ENCODE measurements at places on chromosomes 5 and 9.

DNA sequence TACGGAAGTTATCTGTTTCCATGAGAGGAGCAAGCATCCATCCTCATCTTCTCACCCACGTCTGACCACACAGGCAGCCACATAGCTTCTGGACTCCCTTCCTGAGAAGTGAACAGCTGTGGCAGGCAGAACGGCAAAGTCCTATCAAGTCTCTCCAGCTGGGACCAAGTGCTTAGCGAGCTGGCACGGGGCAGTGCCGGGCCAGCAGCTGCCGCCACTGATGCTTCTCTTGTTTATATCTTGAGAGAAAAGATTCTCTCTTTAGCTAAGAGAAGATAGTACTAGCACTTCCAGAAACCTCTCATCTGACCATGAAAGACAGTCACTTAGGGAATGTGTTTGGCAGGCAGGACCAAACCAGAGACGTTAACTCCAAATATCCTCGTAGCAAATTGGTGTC is 37.2 kb downstream of the PLAC8L1 start:
- DNase-seq = no peak

DNA sequence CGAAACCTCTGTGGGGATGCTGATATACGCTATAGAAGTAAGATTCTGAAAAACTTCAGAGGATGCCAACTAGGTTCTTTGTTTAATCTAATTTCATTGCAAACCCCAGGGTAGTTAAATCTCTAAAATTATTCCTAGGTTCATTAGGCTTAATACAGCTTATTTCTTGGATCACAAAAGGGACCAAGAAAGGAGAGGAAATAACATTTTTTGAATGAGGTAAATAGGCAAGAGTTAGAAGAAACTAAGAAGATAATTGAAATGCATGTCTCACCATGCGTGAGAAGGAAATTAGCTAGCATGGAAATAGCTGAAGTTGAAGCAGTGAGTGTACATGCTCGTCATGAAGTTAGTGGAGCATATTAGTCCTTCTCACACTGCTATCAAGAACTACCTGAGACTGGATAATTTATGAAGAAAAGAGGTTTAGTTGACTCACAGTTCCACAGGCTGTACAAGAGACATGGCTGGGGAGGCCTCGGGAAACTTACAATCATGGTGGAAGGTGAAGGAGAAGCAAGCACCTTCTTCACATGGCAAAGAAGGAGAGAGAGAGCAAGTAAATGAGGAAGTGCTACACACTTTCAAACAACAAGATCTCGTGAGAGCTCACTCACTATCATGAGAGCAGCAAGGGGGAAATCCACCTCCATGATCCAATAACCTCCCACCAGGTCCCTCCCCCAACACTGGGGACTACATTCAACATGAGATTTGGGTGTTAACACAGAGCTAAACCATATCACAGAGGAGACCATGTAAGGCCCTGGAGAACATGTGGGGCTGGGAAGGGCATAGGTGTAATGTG is 125.1 kb upstream of the OSMR start:
- DNase-seq = no peak

DNA sequence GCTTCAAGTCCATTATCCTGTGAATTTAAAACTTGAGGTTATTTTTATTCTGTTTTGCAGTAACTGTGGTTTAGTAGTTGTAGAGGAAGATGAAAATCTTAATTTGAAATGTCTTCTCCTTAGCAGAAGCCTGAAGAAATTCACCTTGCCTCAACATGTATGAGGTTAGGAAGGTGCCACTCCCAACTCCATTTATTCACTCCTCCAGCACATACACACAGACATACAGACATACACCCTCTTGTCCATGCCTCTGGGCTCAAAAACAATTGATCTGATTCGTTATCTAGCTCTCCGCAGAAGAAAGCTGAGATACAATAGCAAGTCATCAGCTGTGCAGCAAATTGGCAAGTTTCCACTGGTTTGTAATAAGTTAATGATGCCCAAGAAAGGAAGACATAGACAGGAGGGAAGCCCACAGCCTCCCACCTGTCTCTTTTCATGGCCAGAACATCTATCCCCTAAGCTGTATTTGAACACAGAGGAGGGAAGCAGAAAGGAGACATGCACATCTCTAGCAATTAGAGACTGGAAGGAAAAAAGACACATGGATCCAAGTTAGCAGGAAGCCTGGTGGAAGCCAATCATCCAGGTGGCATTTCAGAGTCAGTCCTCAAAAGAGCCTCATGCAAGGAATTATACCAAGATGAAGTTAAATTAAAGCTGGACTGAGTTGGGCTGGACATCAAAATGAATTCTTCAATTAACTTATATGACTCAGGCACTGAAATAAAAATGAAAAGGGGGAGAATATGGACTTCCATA is 257.9 kb downstream of the ASTN2 start:
- no peak for DNase-seq

GRCh38 chr5:148514344-148514743 is 130.6 kb downstream of the FBXO38 start:
- DNase-seq = no peak

DNA sequence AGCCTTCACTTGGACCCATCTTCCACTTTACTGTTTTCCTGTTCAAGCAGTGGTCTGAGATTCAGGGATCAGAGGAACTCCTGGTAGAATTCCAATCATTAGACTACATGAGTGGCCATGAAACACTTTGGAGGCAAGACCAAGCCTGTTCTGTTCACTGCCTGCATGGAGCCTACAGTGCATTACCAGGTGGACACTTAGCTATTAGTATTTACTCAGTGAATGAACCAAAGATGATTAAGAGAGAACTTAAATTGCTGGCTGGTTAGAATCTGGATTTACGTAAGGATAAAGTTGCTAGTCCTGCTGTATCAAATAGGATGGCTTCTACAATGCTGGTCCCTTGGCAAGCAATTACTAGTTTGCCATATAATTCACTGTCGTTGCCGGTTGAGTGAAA is 245.5 kb downstream of the ARRDC3 start:
- DNase-seq = no peak

DNA sequence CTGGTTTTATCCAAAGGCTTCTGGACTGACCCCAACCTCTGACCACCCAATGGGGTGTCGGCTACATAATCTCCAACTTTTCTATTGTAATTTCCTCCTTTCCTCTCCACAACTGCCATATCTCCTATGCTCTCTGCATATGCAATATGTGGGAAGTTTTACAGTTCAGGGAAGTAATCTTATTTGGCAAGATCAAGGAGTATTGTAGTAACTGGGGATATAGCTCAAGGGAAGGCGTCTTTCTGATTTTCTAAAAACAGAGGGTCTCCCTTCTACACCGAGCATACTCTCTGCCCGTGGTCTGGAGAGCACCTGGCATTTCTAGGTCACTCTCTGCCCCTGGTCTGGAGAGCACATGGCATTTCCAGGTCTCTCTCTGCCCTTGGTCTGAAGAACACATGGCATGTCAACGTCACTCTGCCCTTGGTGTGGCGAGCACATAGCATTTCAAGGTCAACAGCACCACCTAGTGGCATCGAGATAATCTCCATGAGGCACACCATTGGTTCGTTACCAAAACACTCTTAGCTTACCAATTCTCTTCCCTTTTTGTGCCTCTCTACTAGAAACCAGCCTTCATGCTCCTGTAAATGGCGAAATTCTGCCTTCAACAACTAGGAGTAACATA is 616.4 kb upstream of the NUDT12 start:
- DNase-seq = peak; percentile 73

DNA sequence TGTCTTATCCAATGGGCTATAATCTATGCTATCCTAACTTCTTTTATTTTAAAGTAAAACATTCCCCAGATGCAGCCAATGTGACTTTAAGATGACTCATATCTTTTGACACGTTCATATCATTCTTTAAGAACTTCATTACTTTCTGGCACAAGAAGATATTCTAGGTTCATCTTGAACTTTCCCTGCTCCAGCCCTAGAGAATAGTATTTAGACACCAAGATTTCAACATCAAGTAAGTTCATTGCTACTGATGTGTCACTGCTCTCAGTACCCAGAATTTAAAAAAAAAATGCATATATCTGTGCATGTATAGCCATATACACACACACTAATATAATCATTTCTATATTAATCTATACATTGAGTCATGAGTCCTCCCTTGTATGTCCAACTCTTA is 175.2 kb downstream of the SAXO1 start:
- no peak for DNase-seq

- no peak for DNase-seq
Measured at GRCh38 chr9:76572151-76572550, 113.2 kb downstream of the GCNT1 start.

- peak; percentile 8 for DNase-seq
Measured at GRCh38 chr5:45774528-45774927, 78.3 kb upstream of the HCN1 start.

GRCh38 chr5:141649056-141649688 is 2.0 kb downstream of the FCHSD1 start:
- no peak for DNase-seq

DNA sequence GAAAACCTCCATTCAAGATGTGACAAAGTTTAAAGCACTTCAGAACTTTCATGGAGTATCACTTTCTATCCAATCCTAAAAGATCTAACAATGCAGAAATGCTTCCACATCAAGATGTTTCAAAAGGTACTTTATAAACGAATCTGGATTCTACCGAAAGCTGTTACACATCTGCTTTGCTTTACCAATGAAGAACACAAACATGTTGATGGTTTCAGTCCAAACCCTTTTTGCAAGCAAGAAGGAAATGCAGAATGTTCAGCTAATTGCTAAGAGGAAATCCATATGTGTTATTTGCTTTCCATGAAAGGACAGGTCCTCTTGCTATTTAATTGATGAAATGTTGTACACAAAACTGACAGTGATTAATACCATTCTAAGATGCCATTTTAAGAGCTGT is 419.6 kb downstream of the EFNA5 start:
- no peak for DNase-seq

GRCh38 chr5:99104538-99105132 is 175.8 kb upstream of the CHD1 start:
- DNase-seq = peak; percentile 69

DNA sequence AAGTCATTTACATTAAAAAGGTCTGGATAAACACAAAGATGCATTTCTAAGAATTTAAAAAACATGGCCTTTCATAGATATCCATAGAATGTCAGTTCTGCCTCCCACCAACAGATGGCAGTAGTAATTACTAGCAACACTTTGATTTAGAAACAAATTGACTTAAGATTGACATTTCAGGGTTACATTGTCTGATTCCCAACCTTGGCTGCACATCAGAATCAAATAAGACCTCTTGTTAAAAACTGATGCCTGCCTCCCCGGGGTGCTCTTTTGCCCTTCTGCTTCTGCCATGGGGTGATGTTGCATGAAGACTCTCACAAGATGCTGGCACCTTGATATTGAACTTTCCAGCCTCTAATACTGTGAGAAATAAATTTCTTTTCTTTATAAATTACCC is 146.2 kb upstream of the GPR151 start:
- peak; percentile 70 for DNase-seq

GRCh38 chr9:76188905-76189304 is 205.3 kb downstream of the RFK start:
- DNase-seq = no peak

DNA sequence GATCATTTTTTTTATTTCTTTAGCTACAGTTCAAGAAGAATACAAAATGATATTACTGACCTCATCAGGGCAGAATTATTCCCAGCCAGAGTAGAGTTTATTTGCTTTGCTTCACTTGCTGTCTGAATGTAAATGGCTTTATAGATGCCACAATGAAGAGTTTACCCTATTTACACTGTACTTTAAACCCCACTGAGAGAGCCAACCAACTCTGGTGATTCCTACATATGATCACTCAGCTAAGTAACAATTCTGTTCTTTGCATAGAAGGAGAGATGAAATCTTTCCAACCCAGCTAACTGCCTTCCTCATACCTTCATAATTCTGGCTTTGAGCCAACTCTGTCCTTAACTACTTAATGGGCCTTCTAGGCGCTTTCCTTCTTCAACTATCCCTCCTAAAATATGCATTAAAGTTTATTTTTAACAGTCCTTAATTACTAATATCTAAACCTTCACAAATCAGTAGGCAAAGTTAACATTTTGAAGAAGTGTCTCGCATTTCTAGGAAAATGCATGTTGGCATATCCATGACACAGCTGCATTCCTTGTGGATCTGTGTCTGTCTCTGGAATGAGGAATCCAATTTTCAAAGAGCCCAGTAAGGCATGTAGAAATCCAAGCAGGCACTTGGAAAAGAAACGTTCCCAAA is 284.8 kb upstream of the GRAMD2B start:
- DNase-seq = peak; percentile 9

- DNase-seq = no peak
Measured at GRCh38 chr5:178849316-178849715, 10.4 kb upstream of the ZNF354B start.

DNA sequence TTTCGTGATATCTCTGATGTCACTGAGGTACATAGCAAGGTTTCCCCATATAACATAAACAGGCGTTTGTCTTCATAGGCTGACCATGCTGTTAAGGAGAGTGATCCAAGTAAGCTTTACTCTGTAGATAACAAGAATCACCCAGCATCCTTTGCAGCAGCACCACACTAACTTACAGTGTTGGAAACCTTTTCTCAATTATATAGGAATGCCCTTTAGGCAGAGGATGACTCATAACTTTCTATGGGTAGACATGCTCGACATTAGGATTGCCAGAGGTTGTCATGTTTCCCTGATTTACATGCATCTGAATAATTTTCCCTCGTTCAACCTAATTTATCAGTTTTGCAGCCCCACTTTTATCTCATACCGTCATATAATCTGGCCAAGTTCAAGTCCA is 870.0 kb upstream of the CDH9 start:
- DNase-seq = no peak

DNA sequence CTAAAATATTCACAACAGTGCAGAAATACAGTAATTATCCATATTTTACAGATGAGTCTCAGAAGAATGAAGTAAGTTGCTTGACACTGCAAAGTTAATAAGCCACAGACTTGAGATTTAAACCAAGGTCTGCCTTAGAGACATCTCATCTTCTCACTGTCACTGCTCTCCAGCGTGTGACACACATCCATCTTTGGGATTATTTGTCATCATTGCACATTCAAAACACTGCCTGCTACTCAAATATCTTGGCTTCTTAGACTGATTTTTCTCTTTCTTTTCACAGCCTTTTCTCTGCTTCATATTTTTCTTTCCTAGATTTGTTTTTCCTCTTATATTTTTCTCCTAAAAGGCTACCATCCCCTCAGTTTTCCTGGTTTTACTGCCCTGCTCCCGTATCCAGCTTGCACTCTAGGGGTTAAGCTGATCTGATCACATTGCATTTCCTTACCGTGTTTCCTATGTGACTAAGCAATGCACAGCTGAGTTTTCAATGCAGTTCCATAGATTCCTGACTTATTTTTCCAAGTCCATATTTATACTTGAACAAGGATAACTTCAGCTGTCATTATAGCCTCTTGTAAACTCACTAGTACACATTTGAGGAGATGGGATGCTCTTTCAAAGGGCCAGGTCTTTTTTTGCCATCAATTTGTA is 353.0 kb downstream of the PLK2 start:
- DNase-seq = no peak

GRCh38 chr9:35521708-35522107 is 31.8 kb downstream of the RUSC2 start:
- no peak for DNase-seq

GRCh38 chr5:156825688-156826087 is 24.4 kb upstream of the PPP1R2B start:
- DNase-seq = no peak

Data from hematopoietic multipotent progenitor cell treated with erythropoietin and hydrocortisone succinate and interleukin-3 and kit ligand, for 6 days (in vitro differentiated cells).